ENCODE measurements at places on chromosomes 2 and 18.

DNA sequence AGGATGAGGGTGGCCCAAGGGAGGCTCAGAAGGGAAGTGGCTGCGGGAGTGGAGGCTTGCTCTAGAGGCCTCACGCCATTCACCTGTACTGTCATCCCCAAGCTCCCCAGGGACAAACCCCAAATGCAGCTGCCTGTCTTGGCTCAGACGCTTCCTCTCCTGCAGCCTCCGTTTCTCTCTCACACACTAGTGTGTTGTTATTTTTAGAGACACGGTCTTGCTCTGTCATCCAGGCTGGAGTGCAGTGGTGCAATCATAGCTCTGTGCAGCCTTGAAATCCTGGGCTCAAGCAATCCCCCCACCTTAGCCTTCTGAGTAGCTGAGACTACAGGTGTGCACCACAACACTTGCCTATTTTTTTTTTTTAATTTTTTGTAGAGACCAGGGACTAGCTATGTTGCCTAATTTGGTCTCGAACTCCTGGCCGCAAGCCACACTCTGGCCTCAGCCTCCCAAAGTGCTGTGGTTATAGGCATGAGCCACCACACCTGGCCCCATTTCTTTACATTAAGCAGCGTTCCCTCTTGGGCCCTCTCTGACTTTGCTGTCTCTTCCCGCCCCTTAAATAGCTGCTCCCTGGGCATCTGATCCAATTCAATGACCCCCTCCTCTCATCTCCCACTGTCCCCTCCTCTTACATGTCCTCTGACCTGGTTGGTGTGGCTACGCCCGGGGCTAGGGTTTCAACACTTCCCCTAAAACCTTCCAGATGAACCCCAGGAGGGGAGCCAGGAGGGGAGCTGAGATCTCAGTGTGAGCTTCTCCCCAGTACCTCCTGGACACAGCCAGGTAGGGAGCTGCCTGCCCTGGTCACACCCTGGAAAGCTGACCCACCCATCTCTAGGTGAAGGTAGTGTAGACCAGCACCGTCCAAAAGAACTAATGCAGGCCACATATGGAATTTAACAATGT is 24.0 kb upstream of the LOXHD1 start:
- DNase-seq = no peak

- no peak for DNase-seq
Observed at GRCh38 chr2:42618972-42619371, 50.5 kb downstream of the MTA3 start.

DNA sequence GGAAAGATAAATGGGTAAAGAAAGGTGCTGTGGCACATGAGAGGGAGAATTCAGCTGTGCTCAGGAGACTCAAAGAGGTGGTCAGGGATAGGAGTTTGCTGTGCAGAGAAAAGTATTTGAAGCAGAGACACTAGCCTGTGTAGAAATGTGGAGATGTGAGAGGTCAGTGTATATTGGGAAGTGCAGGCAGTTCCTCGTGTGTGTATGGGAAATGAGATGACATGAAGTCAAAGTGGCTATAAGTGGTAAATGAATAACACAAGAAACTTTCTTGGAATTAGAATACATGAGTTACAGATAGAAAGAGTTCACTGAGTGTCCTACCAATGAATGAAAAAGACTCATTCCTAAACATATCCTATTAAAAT is 11.6 kb downstream of the MAP3K20 start:
- DNase-seq = no peak

DNA sequence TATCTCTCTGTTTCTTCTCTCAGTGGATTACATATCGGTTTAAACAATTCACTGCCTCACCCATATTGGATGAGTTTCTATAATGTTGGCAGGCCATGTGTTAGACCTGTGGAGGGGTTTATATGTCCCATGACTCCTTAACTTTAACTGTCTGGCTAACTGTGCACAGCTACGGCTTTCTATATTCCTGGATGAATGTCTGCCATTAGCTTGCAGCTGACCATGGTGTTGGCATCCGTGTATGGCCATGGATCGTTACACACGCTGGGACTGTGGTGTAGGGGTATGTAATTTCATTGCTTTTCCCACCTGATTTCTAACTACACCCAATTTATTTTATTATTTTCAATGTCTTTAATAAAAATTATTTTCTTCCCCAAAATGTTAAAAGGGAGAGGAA is 3.3 kb upstream of the TANC1 start:
- no peak for DNase-seq

DNA sequence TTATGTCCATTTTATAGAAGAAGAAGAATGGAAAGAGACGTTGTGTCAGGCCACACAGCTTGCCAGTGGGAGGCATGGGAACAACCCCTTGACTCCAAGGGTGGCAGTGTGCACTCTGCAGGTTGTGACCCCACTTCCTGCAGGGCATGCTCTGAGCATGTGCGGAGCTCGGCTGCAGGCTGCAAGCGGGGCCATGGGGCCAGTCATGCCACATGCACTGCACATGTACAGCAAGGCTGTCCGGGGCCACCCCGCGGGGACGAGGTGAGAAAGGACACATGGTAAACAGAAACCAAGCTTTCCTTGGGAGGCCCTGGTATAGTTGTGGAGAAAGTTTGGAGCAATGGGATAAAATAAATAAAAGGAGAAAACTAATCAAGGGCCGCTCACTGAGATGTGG is 47.4 kb upstream of the DNMT3A start:
- no peak for DNase-seq

DNA sequence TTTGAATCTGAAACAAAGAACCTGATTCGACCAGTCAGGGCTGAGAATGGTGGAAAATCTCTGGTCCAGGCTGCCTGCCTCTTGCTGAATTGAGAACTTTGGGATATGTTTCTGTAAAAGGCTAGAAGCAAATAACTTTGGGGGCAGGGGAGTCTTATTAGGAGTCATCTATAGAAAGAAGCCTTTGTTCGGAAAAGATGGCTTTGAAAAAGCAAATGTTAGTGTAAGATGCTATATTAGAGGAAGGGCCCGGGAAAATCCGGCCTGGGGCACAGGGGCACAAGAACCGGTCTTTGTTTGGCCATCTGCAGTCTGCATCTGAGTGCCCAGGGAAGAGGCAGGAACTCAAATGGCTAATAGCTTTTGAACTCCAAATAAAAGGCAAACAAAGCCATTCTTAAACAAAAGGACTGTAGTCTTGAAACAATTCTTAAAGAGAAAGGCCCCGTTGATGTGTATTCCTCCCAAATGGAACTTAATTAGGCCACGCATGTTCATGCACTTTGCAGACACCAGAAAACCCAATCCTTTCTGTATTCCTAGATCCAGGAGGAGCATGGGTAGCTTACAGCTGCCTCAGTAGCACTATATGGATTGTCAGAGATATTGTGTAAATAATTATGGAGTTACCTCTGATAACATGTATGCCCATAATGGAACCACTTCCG is 180.0 kb upstream of the ARL4C start:
- DNase-seq = no peak

- no peak for DNase-seq
Observed at GRCh38 chr2:218448934-218449333, 30.0 kb downstream of the VIL1 start.

GRCh38 chr2:62219407-62220159 is 23.7 kb downstream of the B3GNT2 start:
- no peak for DNase-seq

GRCh38 chr2:159900343-159900742 is 102.3 kb upstream of the CD302 start:
- no peak for DNase-seq

- DNase-seq = peak; percentile 47
Observed at GRCh38 chr2:73920577-73921545, 5.8 kb upstream of the DGUOK start.

GRCh38 chr2:118380915-118381653 is 292.8 kb downstream of the INSIG2 start:
- DNase-seq = no peak

GRCh38 chr18:32922951-32923430 is 150.2 kb upstream of the KLHL14 start:
- no peak for DNase-seq

DNA sequence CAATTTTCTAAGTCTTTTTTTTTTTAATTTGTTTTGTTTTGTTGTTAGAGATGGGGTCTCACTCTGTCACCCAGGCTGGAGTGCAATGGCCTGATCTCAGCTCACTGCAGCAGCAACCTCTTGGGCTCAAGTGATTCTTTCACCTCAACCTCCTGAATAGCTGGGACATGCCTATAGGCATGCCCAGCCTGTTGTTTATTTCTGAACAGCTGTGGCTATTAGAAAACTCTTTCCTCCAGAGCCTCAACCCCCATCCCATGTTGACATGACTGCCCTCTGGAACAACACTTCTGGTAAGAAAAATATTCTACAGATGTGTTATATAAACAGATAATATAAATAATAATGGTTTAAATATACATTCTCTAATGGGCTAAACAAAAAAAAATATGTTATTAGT is 44.4 kb upstream of the TWSG1 start:
- DNase-seq = no peak

GRCh38 chr2:171136024-171136423 is 24.7 kb downstream of the TLK1 start:
- DNase-seq = no peak

- DNase-seq = no peak
Observed at GRCh38 chr2:43831543-43832294, 6.9 kb downstream of the ABCG5 start.
